GM06990 (cell line): ENCODE measurements at places on chromosomes 12 and 14.

GRCh38 chr14:89828471-89829165, 125.9 kb downstream of the EFCAB11 start:
- no peak for DNase-seq

- DNase-seq: no peak
Measured at GRCh38 chr12:50961708-50962107, 9.4 kb downstream of the HIGD1C start.

DNA sequence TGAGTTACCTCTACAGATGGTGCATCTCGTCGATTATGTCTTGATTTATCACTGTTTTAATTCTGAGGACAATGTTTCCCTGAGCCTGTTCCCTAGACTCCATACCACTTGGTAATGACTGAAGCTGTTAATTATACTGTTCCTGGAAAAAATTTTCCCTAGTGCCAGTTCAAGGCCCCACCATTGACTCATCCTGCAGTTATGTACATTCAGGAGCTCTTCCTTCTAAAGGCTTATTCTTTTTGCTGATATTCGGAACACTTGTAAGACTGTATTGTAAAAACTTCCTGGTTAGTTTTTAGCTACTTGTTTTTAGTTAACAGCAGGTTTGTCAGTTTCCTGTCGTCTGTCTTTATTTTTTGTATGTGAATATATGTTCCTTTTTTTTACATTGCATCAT, 30.4 kb upstream of the PPP2R5E start:
- no peak for DNase-seq

- peak; percentile 65 for DNase-seq
Measured at GRCh38 chr14:56199982-56200577, 81.9 kb downstream of the PELI2 start.

- no peak for DNase-seq
Measured at GRCh38 chr12:2959192-2959504, at the start of gene TEAD4. Gene TEAD4 (plus strand): TSS chr12:2959397.

- DNase-seq: no peak
Measured at GRCh38 chr12:47991106-47992061, 12.9 kb downstream of the COL2A1 start.

GRCh38 chr14:64899958-64900357, 14.3 kb upstream of the CHURC1 start:
- DNase-seq: no peak

DNA sequence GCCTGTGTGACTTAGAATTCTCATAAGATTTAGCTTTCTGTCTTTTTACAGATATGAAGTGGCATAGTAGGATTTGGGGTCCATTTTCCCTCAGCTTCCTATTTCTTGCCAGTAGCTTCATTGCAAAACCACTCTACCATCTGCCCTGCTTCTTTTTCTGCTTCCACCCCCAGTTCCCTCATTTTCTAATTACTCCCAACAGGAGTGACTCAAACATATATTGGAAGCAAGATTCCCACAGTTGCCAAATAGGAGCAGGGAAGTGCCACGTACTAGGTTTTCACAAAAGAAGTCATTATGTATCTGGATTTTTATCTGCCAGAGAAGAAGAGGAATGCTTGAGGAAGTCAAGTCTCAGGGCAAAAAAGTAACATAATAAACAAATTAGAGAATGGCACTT, 64.1 kb downstream of the ANO4 start:
- no peak for DNase-seq

DNA sequence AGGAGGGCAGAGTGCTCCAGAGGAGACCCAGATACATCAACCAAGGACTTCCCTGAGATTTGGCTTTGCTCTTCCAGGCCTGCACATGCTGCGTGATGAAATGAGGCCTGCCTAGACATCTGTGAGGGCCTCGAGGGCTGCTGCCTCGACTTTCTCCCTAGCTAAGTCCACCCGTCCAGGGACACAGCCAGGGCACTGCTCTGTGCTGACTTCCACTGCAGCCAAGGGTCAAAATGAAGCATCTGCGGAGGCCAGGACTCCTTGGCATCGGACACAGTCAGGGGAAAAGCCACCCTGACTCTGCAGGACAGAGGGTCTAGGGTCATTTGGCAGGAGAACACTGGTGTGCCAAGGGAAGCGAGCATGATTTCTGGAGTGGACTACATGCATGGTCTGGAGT, 10.7 kb downstream of the SLC25A47 start:
- DNase-seq: no peak

DNA sequence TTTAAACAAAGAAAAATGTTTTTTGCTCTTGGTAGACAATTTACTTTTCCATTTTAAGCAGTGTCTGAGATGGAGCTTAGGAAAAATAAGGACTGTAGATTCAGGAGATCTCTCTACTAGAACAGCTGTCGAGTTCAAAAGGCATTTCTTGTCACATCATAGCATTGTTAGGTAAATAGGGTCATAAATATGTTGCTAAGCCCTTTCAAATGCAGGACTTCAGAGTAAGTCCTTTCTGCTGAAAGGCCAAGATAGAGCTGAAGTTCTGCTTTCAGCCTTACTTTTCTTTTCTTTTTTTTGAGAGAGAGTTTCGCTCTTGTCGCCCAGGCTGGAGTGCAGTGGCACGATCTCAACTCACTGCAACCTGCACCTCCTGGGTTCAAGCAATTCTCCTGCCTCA, 98.2 kb downstream of the SYNE2 start:
- no peak for DNase-seq

DNA sequence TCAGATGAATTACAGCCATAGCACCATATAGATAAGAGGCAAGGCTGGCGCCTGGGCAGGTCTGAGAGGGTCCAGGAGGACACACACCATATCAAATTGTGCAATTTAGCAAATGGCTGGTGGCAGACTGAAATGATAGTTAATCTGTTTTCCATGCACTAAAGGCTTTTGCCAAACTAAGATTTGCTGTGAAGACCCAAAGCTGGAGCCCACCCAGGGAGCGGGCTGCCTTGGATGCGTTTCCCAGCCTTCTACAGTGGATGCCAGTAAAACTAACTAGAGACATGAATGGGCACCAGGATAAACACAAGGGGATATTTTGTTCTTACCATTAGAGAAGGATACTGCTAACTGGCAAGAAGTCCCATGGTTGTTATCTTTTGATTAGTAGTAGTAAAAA, 475.1 kb downstream of the DPF3 start:
- no peak for DNase-seq
